Stimulated activated CD4-positive, alpha-beta T cell treated with anti-CD3 and anti-CD28 coated beads, Interleukin-1b, Interleukin-23, amount 100 ng/mL, for 1 hour (primary cell): ENCODE measurements at places on chromosomes 11 and 22.

- DNase-seq: no peak
These were observed 36.6 kb downstream of the ZBTB44 start for GRCh38 chr11:130278151-130278550.

DNA sequence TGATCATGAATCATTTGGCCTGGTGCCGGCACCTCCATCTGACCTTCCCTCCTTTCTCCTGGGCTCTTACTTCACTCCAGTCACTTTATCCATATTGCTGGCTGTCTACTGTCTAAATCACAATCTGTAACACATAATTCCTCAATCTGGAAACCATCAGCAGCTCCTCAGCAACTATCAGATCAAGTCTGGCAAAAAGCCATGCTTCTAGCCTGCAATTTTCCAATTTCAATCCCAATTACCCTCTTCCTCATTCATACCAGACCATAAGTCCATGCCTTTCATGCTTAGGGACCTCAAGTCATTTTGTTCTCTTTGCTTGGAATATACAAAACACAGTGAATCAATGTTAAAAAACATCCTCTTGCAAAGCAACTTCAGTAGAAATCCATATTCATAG, 882.8 kb upstream of the ANO3 start:
- no peak for DNase-seq

DNA sequence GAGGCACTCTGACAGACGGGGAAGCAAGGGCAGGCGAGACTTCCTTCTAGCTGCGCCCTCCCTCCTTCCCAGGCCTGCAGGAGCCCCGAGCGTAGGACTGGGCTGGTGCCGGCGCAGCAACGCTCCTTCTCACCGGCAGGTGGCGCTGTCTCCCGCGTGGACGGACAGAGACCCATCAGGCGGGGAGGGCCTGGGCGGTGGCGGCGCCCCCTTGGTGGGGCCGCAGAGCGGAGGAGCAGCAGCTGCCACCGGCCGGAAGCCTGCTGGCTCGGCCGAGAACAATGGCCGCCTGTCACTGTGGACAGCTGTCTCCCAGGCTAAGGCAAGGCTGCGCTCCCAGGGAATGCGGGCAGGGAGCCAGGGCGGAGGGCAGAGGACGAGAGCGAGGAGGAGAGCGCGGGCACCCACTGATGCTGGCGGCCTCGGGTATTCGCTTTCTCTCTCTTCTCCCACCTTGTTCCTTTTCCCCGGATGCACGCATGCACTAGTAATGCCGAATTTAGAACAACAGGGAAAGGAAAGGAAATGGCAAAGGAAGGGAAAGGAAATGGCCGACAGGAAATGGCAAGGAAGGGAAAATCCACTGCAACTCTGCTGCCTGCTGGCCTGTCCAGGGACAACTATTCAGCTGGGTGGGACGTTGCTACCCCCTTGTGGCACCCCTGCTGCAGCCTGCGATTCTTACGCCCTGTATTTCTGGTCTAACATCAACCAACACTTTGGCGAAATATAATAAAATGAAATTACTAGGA, 14.4 kb downstream of the PPM1F start:
- DNase-seq: peak; percentile 78

DNA sequence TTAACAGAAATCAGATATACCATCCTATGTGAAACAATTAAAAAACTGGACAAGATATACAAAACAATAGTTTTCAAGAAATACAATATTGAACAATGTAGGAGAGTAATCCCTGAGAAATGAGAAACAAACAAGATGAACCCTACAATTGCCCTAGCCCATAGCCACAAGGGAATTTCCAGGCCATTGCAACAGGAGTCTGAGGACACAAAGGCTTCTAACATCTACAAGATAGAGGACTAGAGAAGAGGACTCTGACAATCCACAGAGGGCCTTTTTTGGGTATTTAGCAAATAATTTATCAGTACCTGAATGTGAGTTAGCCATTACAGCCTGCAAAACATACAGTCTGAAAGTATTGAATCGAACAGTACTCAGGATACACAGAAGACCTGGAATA, 251.7 kb downstream of the GRM5 start:
- no peak for DNase-seq

DNA sequence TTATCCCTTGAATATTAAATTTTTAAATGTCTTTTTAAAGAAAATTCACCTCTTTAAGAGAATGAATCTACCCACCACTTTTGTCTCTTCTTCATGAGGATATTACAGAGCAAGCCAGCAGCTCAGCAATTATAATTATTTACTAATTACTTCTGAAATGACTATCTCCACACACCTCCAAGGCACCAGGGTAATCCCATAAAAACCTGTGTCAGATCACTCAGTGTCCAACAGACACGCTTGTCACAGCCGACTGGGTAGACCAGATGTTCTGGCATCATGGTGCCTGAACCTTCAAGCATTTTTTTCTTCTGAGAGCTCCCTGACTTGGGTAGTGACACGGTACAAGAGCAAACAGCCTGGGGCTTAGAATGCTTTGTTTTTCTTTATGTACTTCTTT, 61.4 kb downstream of the EFCAB6 start:
- no peak for DNase-seq

DNA sequence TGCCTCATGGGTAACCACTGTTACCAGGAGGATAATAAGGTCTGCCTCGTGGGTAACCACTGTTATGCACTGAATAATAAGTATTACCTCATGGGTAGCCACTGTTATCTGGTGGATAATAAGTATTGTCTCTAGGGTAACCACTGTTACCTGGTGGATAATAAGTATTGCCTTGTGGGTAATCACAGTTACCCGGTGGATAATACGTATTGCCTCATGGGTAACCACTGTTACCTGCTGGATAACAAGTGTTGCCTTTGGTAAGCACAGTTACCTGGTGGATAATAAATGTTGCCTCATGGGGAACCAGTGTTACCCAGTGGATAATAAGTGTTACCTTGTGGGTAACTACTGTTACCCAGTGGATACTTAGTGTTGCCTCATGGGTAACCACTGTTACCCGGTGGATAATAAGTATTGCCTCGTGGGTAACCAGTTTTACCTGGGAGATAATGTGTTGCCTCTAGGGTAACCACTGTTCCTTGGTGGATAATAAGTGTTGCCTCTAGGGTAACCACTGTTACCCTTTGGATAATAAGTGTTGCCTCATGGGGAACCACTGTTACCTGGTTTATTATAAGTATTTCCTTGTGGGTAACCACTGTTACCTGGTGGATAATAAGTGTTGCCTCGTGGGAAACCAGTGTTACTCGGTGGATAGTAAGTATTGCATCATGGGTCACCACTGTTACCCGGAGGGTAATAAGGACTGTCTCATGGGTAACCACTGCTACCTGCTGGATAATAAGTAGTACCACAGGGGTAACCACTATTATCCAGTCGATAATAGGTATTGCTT, 10.6 kb upstream of the NXPE4 start:
- no peak for DNase-seq

DNA sequence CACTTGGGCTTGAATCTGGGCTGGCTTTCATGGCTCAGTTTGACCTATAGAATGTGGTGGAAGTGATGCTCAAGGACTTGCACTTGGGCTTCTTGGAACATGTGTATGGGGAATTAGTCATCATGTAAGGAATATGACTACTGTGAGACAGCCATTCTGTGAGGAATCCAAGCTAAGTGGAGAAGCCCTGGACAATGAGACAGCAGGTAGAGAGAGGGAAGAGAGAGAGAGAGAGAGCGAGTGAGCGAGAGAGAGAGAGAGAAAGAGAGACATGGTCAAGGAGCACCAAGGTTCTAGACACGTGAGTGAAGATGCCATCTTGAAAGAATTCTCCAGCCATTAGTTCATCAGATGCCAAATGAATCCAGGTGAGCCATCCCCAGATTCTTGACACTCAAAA, 261.6 kb upstream of the SORL1-AS1 start:
- no peak for DNase-seq

DNA sequence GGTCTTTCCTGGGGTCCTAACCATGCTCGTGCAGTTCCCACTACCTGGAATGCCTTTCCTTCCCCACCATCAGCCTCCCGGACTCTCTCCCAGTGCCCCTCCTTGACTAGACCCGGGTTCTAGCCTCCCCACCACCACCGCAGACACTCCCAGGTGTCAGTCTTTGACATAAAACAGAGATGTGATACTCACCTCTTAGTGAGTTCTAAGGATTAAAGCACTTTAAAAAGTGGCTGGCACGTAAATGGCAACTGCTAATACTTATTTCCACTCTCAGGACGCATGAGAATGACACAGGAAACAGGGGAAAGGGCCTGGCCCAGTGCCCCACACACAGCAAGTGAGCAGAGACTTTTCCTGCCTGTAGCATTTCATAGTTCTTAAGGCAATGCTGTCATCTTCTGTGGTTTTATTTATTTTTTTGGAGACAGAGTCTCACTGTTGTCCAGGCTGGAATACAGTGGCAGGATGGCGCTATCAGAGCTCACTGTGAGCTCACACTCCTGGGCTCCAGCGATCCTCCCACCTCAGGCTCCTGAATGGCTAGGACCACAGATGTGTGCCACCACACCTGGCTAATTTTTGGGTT, 1.9 kb upstream of the SLC25A45 start:
- DNase-seq: no peak

DNA sequence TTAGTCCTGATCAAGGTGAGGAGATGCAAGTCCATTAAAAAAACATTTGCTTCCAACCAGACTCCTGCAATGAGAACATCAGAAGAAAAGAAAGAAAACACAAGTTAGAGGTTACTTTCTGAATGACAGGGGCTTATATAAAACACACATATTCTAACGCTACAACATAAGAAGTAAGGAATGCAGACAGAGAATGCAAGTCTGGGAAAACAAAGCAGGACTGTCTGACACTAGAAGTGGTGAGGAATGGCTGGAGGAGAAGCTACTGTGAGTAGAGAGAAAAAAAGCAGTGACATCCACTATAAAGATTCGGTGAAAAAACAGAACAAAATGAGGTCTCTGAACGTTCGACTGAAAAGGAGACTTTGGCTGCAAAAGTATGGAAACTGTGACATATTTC, 12.3 kb downstream of the TMEM216 start:
- no peak for DNase-seq

GRCh38 chr22:47460176-47460575, 697.7 kb downstream of the TBC1D22A start:
- DNase-seq: no peak

DNA sequence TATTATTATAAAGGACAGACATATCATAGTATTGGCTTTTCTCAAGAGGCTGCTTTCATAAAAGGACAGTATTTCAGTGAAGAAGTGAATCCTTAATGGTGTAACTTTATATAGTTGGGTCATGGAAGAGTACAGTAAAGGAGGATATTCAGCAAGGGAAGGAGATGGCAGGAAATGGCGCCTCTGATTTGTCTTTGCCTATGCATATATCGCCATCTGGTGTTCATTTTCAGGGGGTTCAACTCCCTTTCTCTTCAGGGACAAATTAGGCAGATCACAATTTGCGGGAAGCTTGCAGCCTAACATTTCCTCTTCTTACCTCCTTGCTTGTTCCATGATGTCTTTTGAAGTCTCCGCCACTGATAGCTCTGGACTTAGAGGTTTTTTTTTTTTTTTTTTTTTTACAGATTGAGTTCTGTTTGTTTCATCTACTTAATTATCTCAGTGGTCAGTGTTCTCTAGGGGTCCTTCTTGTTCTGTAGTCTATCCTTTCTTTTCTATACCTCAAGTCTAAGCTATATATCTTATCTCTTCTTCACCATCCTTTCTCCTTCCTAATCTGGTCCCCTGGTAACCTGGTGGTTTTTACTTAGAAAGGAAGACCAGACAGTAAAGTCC, 21.8 kb upstream of the RRM1 start:
- no peak for DNase-seq

DNA sequence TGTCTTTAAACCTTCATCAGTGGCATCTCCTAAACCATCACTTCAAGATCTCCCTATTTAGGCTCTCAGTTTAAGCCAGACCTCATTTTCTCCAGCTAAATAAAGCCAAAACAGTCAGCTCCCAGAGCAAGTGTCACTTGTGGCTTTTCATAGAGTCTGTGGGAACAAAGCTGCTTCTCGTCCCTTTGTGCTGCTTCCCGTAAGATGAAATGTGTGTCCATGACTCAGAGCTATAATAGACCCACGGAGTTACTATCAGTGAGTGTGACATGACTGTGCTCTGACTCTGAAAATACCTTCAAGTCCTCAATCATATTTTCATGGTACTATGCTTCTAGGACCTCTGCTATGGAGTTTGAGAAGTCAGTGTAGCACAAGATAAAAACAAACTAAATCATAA, 57.3 kb upstream of the SLN start:
- DNase-seq: no peak

DNA sequence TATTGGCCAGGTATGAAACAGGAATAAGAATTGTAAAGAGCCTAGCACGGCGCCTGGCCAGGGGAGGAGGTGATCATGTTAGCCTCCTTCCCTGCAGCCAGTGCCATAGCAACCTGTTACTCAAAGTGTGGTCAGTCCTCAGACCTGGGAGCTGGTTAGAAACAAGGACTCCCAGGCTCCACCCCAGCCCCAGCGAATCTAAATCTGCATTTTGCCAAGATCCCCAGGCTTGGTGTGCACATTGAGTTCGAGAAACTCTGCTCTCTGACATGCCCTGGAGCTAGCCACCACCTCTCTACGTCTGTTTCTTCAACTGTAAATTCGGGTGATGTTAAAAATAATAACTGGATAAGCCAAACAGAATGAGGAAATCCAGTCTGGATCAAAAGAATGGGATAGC, 56.1 kb upstream of the ALX4 start:
- DNase-seq: no peak

DNA sequence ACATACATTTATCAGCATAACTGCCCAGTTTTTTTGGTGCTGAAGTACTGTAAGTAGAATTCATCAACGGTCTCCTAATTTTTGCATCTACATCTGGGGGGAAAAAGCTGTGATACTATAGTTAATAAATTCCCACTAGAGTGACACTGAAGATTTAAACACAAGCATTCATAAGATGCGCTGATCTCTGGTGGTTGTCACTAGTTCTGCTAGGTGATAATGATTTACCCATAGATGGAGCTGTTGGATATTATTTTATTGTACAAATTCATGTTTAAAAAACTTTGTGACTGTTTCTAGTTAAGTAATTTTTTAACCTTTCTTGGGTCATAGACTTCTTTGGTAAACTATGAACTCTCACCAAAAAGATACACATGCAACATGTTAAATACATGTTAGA, 106.6 kb downstream of the EMSY start:
- DNase-seq: no peak

GRCh38 chr11:1924646-1925372, 5.3 kb downstream of the TNNT3 start:
- DNase-seq: no peak

- no peak for DNase-seq
These were observed 762 bp downstream of the MTMR3 start for GRCh38 chr22:29883775-29884097.
